Activated naive CD4-positive, alpha-beta T cell treated with Interleukin-2 at 50 U/mL for 16 hours (primary cell): ENCODE measurements at places on chromosomes 11 and 22.

- DNase-seq, result peak; percentile 58
These were observed 14.2 kb downstream of the DTX4 start for GRCh38 chr11:59186130-59186594.

DNA sequence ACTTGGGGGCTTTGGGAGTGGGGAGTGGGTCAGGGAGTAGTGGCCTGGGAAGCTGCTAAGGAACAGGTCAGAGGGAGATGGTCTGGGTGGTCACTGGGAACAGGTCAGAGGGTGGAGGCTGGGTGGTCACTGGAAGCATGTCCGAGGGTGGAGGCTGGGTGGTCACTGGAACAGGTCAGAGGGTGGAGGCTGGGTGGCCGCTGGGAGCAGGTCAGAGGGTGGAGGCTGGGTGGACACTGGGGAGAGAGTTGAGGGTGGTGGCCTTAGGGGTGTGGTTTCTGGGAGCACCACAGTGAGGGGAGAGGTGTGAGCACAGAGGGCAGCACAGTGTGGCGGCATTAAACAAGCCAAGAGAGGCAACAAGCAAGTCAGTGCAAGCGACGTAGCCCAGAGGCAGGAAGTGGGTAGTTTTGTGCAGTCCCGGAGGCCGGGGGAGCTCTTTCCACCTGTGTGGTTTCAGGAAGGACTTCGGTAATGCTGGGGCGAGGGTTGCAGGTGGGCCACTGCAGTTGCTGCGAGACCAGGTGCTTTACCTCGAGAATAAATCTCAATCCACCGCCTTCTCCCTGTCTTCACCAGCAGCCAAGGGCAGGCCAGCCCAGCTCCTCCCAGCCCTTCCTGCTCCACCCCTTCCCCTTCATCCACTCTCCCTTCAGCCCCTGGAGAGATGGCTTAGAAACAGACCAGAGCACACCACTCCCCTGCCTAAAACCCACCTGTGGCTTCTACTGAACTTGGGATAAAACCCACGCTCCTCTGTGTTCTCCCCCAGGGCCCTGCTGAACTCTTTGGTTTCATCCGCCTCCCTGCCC lies 3.2 kb upstream of the CACNA1I start:
- peak; percentile 30 for DNase-seq

- peak; percentile 70 for DNase-seq
These were observed 81.9 kb downstream of the LRRC32 start for GRCh38 chr11:76588455-76589325.

DNA sequence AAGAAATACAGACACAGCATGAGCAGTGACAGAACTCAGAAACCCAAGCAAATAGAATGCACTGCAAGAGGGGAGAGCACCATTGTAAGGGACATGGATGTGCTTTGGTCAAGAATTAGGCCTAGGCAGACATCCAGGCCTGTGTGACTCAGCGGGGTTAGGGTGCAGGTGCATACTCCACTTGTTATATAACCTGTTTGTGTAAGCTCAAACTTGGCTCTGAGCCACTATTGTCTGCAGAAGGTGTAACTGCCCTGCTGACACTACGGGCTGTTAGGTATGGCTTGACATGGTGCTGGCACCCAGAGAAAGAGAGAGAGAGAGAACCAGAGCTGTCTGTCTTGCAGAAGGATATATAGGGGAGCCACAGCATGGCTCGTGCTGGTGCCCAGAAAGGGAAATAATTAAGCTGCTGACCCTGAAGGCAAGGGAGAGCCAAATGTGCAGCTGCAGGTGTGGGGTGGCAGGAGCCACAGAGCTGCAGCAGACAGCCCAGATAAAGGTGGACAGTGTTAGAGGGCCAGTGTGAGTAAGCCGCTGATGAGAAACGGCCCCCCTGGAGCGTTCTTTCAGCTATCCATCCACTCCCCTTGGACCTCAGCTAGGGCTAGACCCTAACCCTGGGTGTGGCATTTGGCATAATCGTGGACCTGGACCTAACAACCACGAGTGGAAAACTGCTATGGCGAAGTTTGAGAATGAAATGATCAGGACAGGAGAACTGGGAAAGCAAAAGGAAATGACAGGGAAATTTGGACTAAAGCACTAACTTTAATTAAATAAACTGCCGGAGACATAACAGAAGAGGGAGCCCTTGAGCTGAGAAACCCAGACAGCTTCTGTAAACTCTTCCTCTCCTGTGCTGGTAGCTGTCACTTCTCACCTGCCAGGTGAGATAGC lies 253.0 kb upstream of the CCDC179 start:
- DNase-seq, result no peak

- DNase-seq, result no peak
These were observed 138.8 kb downstream of the LRRC4C start for GRCh38 chr11:41320653-41321052.

- no peak for DNase-seq
These were observed 11.5 kb downstream of the MRGPRX1 start for GRCh38 chr11:18927550-18928322.

DNA sequence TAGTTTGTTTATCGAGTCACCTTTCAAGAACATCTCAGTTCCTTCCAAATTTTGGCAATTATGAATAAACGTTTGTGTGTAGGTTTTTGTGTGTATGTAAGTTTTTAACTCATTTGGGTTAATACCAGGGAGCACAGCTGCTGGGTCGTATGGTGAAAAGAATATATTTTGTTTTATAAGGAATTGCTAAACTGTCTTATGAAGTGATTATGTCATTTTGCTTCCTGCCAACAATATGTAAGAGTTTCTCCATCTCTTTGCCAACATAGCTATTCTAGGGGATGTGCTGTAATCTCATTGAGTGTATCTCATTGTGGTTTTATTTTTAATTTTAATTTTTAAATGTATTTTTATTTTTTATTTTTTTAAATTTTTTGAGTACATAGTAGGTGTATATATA lies 27.3 kb downstream of the BCL2L13 start:
- no peak for DNase-seq

DNA sequence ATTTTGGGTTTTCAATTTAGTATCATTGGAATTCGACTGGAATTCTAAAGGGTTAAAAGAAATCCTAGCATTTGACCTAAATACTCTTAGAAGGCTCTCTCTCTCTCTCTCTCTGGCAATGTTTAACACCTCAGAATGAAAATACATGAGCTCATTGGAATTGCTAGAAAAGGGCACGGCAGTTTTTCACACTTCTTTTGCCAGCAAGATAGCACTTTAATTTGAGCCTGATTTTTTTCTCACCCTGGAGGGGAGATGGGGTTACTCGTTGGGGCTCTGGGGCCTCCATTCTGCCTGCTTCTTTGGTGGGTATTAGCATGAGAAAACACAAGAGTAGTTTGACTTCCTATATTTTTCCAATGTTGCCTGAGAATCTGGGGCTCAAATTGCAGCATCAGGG lies 22.8 kb upstream of the CLMP start:
- DNase-seq, result no peak

GRCh38 chr11:44147751-44148150 lies 52.3 kb downstream of the EXT2 start:
- no peak for DNase-seq

GRCh38 chr11:96098511-96099241 lies 174.8 kb upstream of the MTMR2 start:
- no peak for DNase-seq

DNA sequence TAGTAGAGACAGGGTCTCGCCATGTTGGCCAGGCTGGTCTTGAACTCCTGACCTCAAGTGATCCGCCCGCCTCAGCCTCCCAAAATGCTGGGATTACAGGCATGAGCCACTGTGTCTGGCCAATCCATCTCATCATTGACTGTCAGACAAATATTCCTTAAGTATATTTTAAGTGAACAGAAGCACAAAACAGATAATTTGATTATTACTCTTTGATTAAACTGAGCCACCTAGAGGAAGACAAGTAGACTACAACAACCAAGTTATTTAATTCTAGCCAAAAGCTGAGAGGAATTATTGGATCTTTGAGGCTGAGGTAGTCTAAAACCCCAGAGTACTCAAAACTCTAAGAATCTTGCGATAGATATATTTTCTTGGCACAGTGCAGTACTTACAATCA lies 1.2 kb downstream of the ACRV1 start:
- no peak for DNase-seq

DNA sequence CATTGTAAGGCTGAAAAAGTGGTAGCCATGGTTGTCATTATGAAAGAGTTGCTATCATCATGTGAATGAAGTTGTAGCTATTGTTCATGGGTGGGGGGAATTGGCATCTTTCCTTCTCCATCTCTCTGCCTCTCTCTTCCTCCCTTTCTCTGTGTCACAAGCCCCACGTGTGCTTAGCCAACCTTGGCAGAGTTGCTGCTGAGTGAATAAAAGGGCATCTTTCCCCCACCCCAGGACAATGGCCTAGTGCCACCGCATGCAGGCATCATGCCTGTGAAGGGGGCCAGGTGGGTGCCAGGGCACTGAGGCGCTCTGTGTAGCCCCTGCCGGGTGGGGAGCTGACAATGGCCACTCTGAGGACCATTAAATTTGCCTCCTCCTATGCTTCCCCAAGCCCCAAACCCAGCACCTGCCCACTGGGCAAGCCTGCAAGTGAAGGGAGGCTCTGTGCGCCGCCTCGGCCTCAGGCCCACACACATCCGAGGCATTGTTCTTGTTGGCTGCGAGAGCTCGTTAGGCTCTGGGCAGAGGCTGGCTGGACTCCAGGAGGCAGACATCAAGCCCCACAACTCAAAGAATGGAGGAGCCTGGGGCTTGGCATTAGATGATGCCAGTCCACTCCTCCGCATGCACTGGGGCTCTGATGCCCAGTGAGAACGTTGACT lies 103.9 kb downstream of the SEZ6L start:
- no peak for DNase-seq

DNA sequence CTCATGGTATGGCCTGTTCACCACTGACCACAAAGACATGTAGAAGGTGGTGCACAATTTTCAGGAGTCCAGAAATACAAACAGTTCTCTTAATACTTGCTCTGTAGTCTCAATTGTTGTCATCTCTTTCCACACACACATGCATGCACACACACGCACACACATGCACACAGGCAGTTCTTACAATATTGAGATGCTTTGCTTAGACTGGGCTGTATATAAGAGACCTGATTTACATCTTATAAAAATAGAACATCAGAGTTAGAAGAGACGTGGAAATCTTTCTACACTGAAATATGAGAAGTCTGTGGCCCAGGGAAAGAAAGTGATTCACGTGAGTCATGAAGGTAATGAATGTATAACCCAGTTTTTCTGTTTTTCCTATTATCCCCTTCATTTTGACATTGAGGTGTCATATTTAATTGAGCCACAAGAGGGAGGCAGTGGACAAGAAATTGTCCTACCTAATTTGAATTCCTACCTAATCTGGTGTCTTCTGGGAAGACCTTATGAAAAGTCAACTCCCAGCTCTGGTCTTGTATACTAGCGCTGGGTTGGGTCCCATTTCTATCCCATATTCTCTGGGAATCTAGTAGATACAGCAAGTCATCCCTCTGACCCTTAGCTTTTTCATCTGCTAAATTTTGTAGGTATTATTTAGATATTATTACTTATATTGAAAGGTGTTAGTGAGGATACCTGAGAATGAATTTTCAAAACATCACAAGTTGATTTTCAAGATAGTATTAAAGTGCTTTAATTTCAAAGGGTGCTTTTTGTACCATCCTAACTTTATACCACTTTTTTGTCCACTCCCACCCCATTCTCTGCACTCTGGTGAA lies 14.9 kb upstream of the MS4A4A start:
- DNase-seq, result no peak

GRCh38 chr11:103730131-103730940 lies 306.1 kb upstream of the DDI1 start:
- no peak for DNase-seq

DNA sequence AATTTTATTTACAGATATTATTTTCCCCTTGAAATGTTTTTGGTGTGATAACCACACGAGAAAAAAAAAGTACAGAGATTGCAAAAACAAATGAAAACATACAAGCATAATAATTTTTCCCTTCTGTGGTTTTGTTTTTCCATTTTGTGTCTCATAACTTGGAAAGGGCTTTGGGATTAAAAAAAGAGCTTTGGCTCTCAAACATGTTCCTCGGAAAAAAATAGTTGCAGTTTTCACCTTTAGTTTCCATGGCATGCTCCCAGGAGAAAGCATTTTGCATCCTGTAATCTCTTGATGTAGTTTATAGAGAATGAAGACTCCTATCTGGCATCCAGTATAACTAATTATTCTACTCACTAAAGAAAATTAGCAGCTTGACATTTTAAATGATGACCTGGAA lies 362.1 kb upstream of the PDGFD start:
- DNase-seq, result no peak

DNA sequence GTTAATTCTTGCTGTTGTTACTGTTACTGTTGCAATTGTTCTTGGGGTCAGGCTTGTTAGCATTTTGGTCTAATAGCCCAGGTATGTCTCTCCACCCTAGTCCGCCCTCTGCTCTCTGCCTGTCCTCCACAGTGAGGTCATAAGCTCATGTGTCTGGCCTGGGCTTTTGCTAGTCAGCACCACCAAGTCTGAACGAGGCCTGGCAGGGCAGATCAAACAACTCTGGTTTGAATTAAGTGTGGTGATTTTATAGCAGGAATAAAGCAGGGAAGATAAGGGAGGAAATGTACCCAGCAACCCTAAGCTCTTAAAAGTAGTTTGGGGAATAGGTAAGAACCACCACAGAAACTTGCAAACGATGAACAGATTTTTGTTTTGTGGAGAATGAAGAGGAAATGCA lies 98.7 kb downstream of the ABTB2 start:
- no peak for DNase-seq

GRCh38 chr11:82734120-82734479 lies 436 bp upstream of the FAM181B start:
- no peak for DNase-seq

DNA sequence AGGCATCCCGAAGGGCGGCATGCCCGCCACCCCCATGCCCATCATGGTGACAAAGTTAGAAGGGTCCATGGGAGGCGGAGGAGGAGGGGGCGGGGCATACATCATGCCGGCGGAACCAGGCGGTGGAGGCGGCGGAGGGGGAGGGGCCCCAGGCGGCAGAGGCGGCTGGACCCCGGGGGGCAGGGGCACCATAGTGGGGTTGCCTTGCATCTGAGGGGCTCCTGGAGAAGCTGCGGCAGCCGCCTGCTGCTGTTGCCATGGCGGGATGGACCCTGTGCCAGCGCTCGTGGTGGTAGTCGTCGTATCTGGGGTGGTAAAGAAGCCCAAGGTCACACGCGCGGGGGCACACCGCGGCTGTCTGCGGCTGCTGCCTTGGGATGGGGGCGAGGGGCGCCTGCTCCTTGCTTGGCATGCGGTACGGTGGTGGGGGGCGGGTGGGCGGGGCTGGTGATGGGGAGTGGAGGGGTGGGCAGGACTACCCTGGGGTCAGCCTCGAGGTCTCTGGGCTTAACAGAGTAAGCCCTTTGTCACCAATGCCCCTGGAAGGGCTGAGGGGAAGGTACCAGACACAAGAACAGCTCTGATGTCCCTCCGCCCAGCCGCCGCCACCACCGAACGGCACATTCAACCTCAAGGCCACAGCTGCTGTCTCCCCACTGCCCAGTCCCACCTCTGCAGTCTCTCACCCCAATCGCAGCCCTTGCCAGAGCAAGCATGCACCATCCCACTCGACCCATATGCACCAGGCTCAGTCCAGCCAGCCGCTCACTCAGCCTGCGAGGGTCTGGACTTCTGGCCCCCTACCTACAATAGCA lies 6.3 kb upstream of the PYGM start:
- DNase-seq, result no peak
